SJCRH30 (cell line): ENCODE measurements at places on chromosomes 3 and 15.

- no peak overlapping the region for H3K4me3 ChIP-seq
- H3K4me1 ChIP-seq, result no peaks in the 10 kb centered on the region
- DNase-seq, result no peak
- no peaks in the 10 kb centered on the region for H3K27me3 ChIP-seq
- no peaks in the 10 kb centered on the region for H3K36me3 ChIP-seq
These were observed 89.9 kb upstream of the CHL1 start for GRCh38 chr3:106619-107018.

DNA sequence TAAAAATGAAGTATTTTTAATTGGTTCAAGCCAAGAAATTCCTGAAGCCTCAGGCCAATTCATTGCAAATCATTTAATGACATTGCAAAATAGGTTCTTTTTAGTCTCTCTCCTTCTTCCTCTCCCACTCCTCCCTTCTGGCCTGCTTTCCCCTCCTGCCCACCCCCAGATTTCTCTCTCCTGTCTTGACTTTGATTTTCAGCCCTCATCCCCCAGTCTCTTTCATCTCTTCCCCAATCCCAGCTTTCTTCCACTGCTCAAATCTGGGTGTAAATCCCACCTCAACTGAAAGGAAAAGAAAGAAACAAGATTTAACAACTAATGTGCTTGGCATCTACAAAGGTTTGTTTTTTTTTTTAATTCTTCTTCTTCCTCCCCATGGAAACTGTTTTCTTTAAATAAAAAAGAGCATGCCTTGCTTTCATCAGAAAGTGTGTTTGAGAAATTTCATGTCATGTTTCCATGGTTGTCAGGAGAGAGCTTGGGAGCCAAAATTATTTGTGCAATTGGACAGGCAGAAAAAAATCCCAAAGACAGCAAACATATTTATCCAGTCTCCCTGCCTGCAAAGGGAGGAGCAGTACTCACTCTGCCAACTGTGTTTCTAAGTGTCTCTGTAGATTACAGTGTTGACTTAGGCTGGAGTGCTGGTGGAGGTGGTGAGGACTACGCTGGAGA lies 50.4 kb downstream of the BOC start:
- no peaks in the 10 kb centered on the region for H3K27me3 ChIP-seq
- H3K36me3 ChIP-seq, result no peaks in the 10 kb centered on the region
- H3K27ac ChIP-seq, result no peak overlapping the region
- no peak overlapping the region for H3K4me3 ChIP-seq
- no peak for DNase-seq

DNA sequence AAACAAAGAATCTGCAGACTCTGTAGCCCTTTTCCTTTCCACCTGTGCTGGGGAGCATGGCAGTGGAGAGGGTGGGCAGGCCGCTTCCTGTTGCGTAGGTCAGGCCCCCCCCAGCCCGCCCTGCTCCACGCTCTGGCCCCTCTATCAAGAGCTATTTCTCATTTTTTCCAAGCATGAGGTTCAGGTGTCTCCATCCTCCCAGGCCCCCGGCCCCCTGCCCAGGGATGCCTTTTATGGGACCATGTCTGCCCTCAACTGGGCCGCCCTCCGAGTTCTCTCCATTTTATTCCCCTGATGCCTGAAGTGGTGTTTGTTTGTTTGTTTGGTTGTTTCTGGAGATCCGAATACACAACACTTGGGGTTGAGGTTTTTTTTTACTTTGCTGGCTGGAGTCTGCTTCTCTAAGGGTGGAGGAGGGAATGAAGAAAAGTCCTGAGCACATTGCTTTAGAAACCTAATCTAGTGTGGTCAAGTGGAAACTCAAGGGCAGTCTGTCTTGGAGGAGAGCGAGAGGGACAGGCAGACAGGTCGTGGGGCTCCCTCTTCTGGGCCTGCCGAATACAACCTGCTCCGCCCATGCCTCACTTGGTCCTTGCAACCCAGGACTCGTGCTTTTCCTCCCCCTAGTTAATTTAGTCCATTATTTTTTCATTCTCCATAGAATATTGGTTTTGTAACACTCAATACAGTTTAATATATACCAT lies 176.5 kb upstream of the LYSMD4 start:
- no peaks in the 10 kb centered on the region for H3K36me3 ChIP-seq
- H3K4me3 ChIP-seq, result no peak overlapping the region
- H3K27ac ChIP-seq, result no peak overlapping the region
- no peaks in the 10 kb centered on the region for H3K27me3 ChIP-seq

- 0 out of 2 replicates have a peak, but pooled peaks cover 3% of the 10 kb centered on the region for H3K4me1 ChIP-seq
- peaks cover 12% of the 10 kb centered on the region; the same call in 1 of the 2 replicates for H3K27me3 ChIP-seq
- H3K27ac ChIP-seq, result no peak overlapping the region
- H3K36me3 ChIP-seq, result no peaks in the 10 kb centered on the region
- no peak for DNase-seq
These were observed 1.6 kb downstream of the LINGO1 start for GRCh38 chr15:77630956-77631744.

DNA sequence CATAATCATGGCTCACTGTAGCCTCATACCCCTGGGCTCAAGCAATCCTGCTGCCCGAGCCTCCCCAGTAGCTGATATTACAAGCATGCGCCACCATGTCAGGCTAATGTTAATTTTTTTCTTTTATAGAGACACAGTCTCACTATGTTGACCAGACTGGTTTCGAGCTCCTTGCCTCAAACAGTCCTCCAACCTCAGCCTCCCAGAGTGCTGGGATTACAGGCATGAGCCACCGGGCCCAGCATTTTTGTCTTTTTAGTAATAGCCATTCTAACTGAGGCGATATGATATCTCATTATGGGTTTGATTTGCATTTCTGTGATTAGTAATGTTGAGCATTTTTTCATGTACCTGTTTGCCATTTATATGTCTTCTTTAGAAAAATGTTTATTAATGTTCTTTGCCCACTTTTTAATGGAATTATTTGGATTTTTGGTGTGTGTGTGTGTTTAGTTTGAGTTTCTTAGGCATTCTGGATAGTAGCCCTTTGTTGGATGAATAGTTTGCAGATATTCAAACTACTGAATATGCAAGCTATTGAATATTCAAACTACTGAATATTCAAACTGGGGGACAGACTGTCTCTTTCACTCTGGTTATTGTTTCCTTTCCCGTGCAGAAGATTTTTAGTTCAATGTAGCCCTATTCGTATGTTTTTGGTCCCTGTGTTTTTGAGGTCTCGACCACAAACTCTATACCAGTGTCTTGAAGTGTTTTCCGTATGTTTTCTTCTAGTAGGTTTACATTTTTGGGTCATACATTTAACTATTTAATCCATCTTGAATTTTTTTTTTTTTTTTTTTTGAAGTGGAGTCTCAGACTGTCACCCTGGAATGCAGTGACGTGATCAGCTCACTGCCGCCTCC lies 39.2 kb downstream of the CCDC66 start:
- H3K4me3 ChIP-seq, result no peak overlapping the region
- no peak overlapping the region for H3K27ac ChIP-seq
- H3K27me3 ChIP-seq, result no peaks in the 10 kb centered on the region
- peaks cover 43% of the 10 kb centered on the region for H3K36me3 ChIP-seq
- no peaks in the 10 kb centered on the region for H3K4me1 ChIP-seq

GRCh38 chr15:55586808-55587207 lies 1.3 kb downstream of the PYGO1 start:
- H3K27me3 ChIP-seq, result no peaks in the 10 kb centered on the region
- peak overlapping the region; percentile 86 for H3K4me3 ChIP-seq
- H3K4me1 ChIP-seq, result no peaks in the 10 kb centered on the region
- H3K36me3 ChIP-seq, result peaks cover 2% of the 10 kb centered on the region; the same call in 1 of the 2 replicates
- no peak for DNase-seq
- no peak overlapping the region for H3K27ac ChIP-seq

DNA sequence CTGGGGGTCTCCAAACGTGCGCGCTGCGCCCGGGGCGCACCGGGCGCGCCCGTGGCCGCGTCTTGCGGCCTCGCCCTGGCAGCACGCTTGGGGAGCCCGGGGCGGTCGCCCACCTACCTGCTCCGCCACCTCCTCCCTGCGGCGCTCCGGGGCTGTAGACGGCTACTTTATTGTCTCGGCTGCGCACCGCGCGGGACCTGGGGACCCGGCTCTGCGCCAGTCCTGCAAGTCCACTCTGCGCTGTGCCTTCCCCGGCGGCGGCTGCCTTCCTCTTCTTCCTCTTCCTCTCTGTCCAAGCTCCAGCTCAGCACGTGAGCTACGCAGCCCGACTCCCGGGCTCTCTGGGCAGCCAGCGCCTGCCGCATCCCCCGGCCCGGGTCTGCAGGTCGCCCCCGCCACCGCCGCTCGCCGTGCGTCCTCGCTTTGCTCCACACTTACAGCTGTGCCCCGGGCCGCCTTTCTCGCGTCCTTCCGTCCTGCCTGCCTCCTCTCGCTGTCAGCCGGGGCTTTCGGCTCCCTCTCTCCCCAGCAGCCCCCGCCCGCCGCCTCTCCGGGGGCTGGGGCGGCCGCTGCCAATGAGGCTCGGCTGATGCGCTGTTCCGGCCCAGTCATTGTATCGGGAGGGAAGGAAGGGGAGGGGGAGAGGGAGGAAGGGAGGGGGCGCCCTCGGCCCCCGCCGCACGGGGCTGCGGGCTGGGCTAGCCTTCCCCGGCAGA lies 156.4 kb upstream of the FRMD4B start:
- H3K4me1 ChIP-seq, result no peaks in the 10 kb centered on the region; the same call in 1 of the 2 replicates
- peak overlapping the region; percentile 31; the same call in 1 of the 2 replicates for H3K27ac ChIP-seq
- H3K36me3 ChIP-seq, result no peaks in the 10 kb centered on the region
- peaks cover 3% of the 10 kb centered on the region; the same call in 1 of the 2 replicates for H3K27me3 ChIP-seq

- no peaks in the 10 kb centered on the region for H3K36me3 ChIP-seq
- DNase-seq, result peak; percentile 76
- peaks cover 12% of the 10 kb centered on the region; the same call in 1 of the 2 replicates for H3K4me1 ChIP-seq
- H3K27me3 ChIP-seq, result no peaks in the 10 kb centered on the region
These were observed at the start of gene TWF2 for GRCh38 chr3:52238761-52239701. TSS of gene TWF2 (minus strand) at chr3:52239158. CDS start at chr3:52239016, 142 bp downstream.

- DNase-seq, result no peak
- H3K27me3 ChIP-seq, result no peaks in the 10 kb centered on the region
- H3K36me3 ChIP-seq, result no peaks in the 10 kb centered on the region
- H3K4me1 ChIP-seq, result no peaks in the 10 kb centered on the region
- H3K27ac ChIP-seq, result no peak overlapping the region
These were observed 32.5 kb downstream of the SLMAP start for GRCh38 chr3:57788624-57789018.

GRCh38 chr3:100082714-100083113 lies 31.6 kb downstream of the FILIP1L start:
- H3K4me3 ChIP-seq, result no peak overlapping the region
- DNase-seq, result no peak
- H3K4me1 ChIP-seq, result no peaks in the 10 kb centered on the region
- no peak overlapping the region for H3K27ac ChIP-seq

- no peaks in the 10 kb centered on the region for H3K27me3 ChIP-seq
- no peaks in the 10 kb centered on the region for H3K4me1 ChIP-seq
- no peak for DNase-seq
These were observed 15.0 kb upstream of the ZBED2 start for GRCh38 chr3:111610189-111610588.

DNA sequence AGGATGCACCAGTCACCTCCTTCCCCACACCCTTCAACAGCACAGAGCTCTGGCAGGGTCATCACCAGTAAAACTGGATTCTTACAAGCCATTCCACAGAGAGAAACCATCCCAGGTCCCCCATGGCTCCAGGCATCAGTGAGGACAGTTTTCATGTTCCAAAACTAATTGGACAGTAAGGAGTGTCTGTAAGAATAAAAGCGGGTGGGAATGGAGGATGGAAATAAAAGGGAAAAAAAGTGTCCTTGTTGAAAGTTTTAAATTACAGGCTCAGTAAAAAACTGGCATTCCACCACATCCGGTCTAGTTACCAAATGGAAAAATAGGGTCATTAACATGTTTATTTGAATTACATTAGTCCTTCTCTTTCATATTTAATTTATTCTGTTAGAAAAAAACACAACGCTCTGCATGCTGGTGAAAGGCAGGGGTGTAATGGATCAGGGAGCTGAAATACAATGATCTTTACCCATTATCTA lies 117.4 kb downstream of the TIGIT start:
- no peaks in the 10 kb centered on the region for H3K36me3 ChIP-seq
- H3K27ac ChIP-seq, result no peak overlapping the region
- H3K27me3 ChIP-seq, result no peaks in the 10 kb centered on the region
- no peak overlapping the region for H3K4me3 ChIP-seq
- DNase-seq, result no peak
- peaks cover 3% of the 10 kb centered on the region; the same call in 1 of the 2 replicates for H3K4me1 ChIP-seq

DNA sequence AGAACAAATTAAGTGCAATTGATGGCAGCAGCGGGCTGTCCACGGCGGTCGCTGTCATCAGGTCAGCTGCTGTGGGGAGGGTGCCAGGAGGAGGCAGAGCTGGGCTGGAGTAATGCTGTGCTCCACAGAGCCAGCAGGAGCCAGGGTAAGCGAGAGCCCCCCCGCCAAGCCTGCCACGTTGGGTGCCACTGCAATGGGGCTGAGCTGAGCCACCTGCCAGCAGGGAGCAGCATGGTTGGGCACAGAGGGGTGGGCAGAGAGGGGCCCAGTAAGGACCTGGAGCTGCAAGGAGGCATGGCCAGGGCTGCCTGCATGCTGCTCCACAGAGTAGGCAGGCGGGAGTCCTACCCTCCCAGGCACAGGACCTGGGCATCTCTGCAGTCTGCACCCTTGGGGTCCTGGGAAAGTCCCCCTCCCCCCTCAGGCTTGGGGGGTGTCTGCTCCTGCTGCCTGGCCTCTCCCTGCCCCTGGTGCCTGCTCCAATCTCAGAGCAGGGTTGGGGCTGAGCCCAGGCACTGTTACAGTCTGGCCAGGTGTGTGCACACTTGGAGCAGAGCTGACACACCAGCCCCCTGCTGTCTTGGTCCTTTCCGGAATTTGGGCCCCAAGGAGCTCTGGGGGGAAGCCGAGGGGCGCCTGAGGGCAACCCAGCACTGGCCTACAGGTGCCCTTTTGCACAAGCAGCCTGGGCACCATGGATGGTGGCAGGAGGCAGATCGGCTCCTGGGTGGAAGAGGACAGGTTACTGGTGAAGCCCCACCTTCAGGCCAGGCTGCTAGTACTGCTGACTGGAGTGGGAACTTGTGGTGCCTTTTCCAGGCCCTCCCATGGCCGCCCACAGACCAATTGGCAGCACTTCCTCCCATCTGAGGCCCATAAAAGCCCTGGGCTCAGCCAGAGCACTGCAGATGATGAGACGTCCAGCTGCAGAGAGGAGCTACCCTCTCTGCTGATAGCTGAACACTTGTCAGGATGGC lies 8.5 kb upstream of the PIAS1 start:
- no peaks in the 10 kb centered on the region for H3K36me3 ChIP-seq
- H3K27me3 ChIP-seq, result no peaks in the 10 kb centered on the region; the same call in 1 of the 2 replicates
- no peaks in the 10 kb centered on the region; the same call in 1 of the 2 replicates for H3K4me1 ChIP-seq
- no peak overlapping the region for H3K4me3 ChIP-seq
- no peak for DNase-seq

DNA sequence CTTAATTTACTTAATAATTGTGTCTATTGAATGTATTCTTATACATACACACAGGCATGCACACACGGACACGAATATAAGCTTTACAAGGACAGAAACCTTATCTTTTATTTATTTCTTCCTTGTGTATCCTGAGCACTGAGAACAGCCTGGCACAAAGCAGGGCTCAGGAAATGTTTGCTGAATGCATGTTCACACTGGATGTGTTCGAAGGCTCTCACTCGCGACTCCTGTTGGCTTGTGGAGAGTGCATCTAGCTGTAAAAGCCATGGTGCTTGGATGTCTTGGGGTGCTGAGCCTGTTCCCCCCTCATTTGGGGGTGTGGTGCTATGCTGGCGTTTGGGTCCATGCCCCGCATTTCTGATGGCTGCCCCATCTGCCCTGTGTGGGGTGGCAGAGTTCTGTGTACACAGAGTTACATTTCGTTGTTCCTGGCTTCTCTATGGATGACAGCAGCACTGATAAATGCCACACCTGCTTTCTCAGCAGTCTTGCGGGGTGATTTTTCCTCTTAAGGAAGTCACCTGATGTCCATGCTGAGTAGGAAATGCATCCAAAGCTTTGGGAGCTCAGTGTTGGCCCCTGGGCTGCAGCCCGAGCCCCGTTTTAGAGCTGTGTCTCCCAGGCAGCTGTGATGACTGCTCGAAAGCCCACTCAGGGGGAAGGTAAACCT lies 148.5 kb downstream of the IGF1R start:
- H3K36me3 ChIP-seq, result no peaks in the 10 kb centered on the region
- no peak overlapping the region for H3K27ac ChIP-seq
- H3K4me3 ChIP-seq, result no peak overlapping the region
- no peak for DNase-seq
